IPS-NIHi11 (cell line): ENCODE measurements at places on chromosomes 6 and 20.

GRCh38 chr6:138944412-138944811, 43.6 kb downstream of the REPS1 start:
- DNase-seq, result peak; percentile 14

GRCh38 chr6:148898376-148899014, 151.7 kb downstream of the UST start:
- no peak for DNase-seq

GRCh38 chr20:38892091-38892981, 33.9 kb upstream of the FAM83D start:
- DNase-seq, result no peak

DNA sequence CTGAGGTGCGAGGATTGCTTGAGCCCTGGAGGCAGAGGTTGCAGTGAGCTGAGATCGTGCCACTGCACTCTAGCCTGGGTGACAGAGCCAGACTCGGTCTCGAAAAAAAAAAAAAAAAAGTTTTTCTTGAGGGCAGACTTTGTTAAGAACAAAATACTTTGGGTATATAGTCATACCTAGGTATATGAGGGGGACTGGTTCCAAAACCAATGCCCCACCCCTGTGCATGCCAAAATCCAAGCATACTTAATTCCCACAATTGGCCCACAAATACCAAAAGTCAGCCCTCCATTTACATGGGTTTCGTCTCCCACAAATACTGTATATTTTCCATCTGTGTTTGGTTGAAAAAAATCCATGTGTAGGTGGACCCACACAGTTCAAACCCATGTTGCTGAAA, 119.9 kb downstream of the INSM1 start:
- DNase-seq, result no peak

DNA sequence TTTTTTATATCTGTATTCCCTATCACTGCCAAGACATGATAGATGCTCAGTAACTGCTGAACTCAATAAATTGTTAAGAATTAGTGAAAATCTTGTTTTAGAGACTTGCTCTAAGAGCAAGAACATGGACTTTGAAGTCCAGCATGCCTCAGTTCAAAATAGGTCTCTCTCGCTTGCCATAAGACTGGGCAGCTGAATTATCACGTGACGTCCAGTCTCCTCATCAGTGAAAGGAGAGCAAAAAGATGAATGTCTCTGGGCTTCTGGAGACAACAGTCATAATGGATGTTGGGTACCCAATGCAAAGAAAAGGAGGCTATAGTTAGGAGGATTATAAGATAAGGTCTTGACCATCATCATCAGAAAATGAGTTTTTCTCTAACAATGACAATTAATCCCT, 82.1 kb downstream of the IYD start:
- DNase-seq, result no peak

- DNase-seq, result no peak
Measured at GRCh38 chr6:128754658-128755256, 128.2 kb upstream of the LAMA2 start.

DNA sequence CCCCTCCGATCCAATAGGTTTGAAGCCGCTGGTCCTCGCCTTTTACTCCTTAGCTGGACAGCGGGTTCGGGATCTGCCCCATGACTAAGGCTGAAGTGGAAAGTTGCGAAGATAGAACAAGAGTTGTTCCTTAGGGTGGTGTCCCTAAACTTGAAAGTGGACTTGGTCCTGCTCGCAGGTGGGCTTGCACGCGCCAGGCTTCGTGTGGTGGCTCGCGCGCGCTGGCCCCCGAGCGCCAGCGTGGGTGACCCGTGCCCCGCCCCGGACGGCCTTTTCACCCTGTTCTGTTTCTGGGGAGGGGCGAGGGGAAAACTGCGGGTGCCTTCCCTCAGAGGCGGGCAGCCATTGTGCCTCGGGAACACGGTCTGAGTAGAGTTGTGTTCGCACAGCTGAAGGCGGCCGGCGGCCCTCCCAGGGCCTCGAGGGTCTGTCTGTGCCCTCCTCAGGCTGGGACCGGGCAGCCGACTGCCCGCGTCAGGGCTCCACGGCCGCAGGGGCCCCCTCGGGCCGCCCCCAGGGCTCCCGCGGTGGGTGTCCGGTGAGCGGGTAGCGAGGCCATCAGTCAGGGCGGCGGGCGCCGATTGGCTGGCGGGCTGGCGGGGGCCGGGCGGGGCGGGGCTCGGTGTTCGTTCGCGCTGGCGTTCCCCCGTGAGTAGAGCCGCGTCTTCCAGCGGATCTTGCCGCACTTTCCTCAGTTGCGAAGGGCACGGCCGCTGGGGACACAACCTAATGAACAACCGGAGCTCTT, 33.0 kb downstream of the RREB1 start:
- peak; percentile 96 for DNase-seq
